ENCODE measurements at places on chromosomes 11 and 22.

DNA sequence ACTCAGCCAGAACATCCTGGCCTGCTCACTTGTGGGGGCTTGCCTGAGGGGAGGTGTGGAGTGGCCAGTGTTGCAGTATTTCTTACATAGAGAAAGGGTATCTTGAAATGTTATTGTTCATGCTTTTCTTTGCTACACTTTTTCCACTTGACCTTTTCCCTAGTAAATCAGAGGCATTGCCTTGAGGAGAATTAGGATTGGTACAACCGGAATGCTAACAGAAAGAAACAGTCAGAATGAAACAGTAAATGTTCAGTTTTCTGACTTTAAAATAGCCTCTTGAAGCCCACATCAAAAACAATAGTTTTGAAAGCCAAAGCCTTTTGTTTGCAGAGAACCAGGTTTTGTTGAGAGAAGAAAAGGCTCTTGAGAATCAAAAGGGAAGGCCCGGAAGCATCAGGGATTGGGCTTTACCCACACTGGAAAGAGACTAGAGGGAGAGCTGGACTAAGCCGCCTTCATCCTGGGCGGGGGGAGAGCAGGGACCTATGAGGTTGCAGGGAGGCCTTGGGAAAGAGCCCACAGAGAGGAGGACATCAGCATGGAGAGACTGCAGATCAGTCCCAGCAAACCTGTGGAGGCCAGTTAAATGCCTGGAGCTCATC lies 12.4 kb downstream of the ADM start:
- no peak for DNase-seq

DNA sequence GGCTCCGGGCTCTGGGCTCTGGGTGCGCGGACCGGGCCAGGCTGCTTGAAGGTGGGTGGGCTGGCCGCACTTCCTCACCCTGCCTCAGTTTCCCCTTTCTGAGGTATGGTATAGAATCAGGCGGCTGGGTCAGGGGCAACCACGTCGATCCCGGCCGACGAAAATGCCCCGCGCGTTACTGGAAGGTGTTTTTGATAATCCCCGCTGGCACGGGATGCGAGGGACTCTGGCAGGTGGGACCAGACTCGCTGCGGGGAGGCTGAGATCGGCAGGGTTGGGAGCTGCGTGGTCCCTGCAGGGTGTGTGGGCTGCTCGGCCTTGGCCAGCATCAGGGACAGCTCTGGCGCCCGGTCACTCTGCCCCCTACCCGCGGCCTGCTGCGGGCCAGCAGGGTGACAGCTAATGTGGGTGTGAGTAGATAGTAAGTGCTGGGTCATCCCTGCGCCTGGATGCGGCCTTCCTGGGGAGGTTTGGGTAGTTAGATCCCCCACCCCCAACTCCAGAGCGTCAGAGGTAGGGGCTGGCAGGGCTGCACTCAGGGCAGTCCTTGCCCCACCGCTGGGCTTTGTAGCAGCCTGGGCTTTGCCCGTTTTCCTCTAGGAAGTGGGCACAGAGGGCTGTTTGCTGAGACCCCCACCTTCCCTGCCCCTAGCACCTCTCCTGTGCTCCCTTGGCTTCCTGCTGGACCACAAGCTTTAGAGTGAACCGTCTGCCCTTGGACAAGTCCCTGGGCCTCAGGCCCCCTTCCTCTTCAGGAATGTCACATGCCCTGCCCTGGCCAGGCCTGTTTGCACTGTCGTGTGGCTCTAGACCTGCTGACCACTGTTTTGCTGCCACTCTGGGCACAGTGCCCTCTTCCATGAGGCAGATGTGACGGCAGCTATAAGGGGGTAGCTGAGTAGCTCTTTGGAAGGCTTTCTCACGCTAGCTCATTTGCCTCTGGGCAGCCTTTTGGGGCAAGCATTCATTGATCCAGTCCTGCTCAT lies 579 bp downstream of the TANGO2 start:
- peak; percentile 11 for DNase-seq

DNA sequence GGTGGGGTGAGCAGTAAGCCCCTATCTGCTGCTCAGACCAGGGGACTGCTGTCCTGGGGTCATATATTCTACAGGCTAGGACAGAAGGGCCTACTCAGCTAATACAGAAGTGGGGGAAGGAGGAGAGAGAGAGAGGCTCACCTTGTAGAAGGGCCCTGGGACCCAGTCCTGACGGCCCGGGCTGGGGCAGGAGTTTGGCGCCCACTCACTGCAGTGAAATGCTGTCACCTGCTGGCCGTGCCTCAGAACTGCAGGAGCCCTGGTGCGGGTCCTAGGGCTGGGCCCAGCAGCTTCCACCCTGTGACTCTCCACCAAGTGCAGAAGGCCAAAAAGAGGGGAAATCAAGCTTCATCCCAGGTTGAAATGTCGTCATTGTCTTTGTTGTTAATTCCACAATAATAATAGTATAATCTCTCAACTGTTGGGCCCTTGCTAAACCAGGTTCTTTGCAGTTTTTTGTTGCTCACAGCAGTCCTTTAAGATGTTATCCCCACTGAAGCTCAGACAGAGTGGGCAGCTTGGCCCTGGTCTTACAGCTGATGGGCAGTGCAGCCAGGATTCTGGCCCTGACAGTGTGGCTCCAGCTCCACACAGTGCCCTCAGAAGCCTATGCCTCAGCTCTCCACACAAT lies 29.6 kb downstream of the TRIM29 start:
- peak; percentile 65 for DNase-seq

GRCh38 chr11:74268456-74268855 lies 43.0 kb downstream of the P4HA3 start:
- no peak for DNase-seq

DNA sequence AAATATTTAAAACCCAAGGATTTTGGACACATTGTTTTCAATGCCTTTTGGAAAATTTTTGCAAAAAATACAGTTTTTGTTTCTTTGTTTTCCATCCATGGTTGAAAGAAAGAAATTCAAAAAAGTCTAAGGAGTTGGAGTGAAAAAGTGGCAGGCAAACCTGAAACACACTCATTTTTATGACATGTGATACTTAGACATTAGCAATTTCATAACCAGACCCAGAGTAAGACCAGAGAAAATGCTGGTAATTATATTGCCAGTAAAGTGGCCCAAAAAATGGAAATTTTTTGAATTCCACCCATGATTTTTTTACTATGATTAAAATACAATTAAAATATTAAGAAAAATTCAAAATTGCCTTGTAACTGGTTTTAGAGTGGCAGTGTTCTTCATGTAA lies 128.2 kb downstream of the SLC17A6 start:
- DNase-seq, result no peak

GRCh38 chr22:32216911-32217310 lies 12.0 kb upstream of the RFPL2 start:
- no peak for DNase-seq

GRCh38 chr11:66183494-66184048 lies 84.9 kb upstream of the RAB1B start:
- DNase-seq, result no peak

GRCh38 chr11:34488855-34489557 lies 24.6 kb downstream of the ELF5 start:
- no peak for DNase-seq

DNA sequence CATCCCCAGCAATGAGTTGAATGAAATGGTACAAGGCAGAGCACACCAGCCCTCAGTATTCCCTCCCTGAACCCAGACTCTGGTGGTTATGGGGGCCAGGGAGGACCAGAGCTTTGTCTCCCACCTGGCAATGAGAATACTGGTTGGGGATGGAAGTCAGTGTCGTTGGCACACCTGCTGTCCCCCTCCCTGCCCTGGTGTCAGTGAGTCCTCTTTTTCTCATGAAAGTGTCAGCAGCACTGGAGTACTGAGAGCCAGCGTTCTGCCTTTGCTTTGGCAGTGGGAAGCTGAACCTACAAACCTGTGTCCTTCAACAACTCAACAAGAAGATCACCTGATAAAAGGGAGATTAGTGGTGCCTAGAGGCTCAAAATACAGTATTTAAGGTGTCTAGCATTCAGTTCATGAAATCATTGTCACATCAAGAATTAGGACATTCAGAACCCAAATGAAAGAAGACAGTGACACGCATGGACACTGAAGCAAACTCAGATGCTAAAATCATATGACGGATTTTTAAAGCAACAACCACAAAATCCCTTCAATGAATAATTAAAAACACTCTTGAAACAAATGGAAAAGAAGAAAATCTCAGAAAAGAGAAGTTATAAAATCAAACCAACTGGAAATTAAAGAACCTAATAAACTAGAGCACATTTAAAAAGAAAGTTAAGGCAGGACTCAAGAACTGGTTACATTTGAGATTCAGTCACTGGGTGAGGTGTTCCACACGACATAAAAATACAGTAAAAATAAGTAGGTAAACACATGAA lies 77.5 kb upstream of the VPREB1 start:
- DNase-seq, result no peak

DNA sequence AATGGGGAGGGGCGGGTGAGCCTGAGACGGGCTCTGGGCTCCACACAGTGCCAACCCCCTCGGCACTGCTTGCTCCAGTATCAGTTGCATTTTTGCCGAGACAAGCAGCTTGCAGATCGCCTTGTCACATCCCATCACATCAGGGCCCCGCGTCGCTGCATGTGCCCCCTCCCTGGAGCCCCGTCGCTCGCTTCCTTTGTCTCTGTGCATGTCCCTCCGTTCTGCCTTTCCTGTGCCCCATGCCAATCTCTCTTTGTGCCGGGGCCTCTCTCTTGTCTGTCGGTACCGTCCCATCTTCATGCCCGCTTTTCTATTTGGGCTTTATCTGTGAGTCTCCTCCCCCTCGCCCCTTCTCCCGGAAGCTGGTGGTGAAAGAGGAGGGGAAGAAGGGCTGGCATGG lies 202.2 kb downstream of the CEP164 start:
- DNase-seq, result no peak

- DNase-seq, result no peak
These were observed 320.5 kb downstream of the DDX10 start for GRCh38 chr11:108985236-108985944.

DNA sequence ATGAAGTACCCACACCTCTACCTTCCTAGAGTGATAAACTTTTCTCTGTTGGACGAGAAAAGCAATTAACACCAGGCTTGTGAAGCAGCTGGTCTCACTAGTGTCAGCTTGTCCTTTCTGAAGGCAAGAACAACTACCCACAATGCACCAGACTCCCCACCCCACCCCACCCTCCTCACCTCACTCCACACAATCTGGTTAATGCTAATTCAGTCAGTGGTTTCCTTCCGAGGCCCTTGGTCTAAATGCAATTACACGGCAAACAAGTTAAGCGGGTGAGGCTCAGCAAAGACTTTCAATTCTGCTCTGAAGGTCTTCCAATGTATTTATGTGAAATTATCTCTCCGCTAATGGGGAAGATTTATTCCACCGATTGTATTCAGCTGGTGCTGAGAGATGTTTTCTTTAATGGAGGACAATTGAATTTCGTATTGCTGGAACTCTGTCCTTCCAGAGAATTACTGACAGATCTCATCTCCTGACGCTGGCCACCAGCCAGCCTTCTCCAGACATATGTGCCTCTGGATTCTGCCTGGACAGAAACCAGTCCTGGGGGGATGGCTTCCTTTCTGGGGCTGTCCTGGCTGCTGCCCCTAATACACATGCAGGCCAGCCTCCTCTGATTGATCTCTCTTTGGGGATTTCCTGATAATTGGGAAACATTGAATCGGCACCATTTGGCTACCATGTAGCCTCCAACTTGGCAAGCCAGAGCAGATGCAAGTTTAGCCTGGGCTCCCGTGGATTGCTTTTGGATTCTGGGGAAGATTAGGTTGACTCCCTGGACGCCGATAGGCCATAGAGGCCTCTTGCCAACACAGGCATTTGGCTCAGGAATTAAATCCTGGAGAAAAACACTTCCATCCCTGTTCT lies 165.8 kb upstream of the NARS2 start:
- DNase-seq, result no peak

- DNase-seq, result no peak
These were observed 42.5 kb upstream of the DEUP1 start for GRCh38 chr11:93288079-93288478.

DNA sequence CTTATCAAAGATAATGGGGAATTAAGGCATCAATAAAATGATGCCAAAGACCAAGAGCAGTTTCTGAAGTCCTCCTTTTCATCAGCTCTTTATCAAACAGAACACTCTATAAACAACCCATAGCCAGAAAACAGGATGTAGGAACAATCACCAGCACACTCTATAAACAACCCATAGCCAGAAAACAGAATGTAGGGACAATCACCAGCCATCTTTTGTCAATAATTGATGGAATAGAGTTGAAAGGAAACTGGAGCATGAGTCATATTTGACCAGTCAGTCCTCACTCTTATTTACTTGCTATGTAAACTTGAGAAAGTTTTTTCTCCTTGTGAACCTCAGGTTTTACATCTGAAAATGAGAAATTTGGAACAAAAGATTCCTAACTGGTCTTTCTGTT lies 10.0 kb downstream of the MS4A2 start:
- no peak for DNase-seq

- no peak for DNase-seq
These were observed 15.6 kb upstream of the MFNG start for GRCh38 chr22:37501610-37502341.

DNA sequence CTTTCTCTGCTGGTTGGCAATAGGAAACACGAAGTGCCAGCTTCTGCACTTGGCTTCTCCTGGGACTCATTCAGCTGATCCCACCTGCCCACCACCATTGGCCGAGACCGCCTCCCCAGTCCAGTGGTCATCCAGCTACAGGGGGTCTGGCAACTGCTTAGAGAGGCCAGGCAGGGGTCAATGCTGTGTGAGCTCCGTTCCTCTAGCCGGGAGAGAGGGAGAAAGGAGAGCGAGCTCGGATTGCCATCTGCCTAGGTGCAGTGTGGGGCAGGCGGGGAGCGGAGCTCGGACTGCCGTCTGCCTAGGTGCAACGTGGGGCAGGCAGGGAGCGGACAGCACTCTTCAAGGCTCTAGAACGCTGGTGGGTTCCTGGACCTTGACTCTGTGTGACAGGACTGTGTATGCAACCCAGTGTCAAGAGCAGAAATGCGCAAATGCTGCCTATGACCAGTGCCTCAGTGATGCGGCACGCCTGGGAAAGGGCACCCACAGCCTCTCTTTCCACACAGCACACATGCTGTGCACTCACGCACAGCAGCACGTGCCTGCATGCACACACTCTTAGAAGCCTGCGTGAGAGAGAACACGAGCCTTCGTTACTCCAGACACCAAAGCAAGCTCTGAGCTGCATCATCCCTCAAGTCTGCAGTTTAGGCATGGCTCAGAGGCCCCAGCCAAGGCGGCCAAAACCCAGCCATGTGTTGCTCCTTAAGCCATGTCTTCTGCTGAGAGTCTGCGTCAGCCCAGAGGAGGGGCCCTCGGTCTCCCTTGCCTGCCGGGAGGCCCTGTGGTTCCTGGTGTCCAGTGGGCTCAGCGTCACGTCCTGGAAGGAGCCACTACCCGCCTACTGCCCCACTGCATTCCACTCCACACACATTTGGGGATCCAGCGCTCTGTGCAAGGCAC lies 26.8 kb upstream of the JAM3 start:
- DNase-seq, result no peak
